Activated CD4-positive, CD25-positive, alpha-beta regulatory T cell treated with anti-CD3 and anti-CD28 coated beads, Interleukin-2, amount 50 U/mL, for 16 hours (primary cell): ENCODE measurements at places on chromosomes 6 and 20.

- no peak for DNase-seq
Observed at GRCh38 chr20:48638546-48638945, 189.3 kb downstream of the PREX1 start.

DNA sequence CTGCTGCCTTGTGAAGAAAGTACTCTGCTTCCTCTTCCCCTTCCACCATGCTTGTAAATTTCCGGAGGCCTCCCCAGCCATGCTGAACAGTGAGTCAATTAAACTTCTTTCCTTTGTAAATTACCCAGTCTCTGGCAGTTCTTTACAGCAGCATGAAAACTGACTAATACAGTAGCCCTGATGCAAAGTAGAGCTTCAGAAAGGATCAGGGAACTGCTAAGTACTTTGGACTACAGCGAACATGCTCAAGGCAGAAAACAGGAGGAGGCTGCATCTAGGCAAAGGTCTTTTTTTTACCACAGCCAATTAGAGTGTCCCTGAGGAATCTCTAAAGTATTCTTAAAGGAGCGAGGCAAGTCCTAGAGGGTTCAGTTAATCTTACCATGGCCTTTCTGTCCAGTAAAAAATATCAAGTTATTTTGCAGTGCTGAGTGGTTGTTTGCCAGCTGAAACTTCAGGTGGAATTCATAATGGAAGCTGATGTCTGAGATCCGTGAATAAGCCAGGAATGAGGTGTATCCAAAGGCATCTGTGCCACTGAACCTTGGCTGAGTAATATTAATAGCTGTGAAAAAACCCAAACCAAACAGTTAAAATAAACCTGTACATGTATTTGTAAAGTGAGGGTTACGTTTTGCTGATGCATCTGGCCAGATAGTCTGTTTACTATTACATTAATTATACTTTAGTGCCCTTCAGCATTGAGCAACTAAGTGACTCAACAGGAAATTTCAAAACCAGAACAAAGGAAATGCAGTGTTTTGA, 170.4 kb downstream of the PHF3 start:
- no peak for DNase-seq

- no peak for DNase-seq
Observed at GRCh38 chr20:57133926-57134650, 132.4 kb downstream of the BMP7 start.

GRCh38 chr20:44609006-44609515, 26.7 kb downstream of the PKIG start:
- no peak for DNase-seq

- no peak for DNase-seq
Observed at GRCh38 chr6:168153553-168153952, 74.5 kb upstream of the FRMD1 start.

GRCh38 chr20:37396416-37397075, 50.6 kb downstream of the SRC start:
- DNase-seq: no peak

- DNase-seq: no peak
Observed at GRCh38 chr6:53608396-53608795, 57.2 kb downstream of the KLHL31 start.

GRCh38 chr6:47197682-47198640, 111.7 kb downstream of the TNFRSF21 start:
- no peak for DNase-seq

DNA sequence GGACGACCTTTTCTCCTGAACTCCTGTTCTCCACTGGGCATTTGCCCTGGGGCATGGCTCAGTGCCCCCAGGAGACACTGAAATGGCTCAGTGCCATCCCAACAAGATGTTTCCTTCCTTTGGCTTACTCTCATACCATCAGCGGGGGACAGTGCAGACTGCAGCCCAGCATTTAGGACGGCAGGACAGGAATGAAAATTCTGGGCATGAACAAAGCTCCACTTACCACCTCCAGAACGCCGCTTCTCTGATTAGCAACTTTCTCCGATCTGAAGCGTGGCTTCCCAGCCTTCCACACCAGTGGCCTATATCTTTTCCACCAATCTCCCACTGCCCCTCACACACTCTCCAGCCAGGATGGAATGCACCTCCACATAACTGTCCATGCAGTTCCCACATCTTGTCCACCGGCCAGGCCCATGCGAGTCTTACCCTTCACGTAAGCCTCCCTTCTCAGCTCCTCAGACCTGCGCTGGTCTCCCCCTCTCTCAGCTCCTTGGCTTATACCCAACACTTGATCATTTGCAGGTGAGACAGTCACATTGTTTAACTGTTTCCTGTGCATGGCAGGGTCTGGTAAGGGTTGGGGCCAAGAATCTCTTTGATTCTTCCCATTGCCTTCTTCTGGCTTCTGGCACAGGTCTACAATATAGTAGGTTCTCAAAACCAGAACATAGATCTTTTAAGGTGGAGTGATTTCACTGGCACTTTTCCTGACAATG, 114.5 kb downstream of the FYN start:
- no peak for DNase-seq
